ENCODE measurements at places on chromosomes 5 and 9.

GRCh38 chr5:38728029-38728428, 117.8 kb upstream of the OSMR start:
- H3K4me1 ChIP-seq, result no peaks in the 10 kb centered on the region
- no peaks in the 10 kb centered on the region for H3K36me3 ChIP-seq
- no peaks in the 10 kb centered on the region for H3K27me3 ChIP-seq
- H3K4me3 ChIP-seq, result no peak overlapping the region

GRCh38 chr9:73011956-73012355, 59.1 kb upstream of the ALDH1A1 start:
- DNase-seq, result no peak
- H3K4me1 ChIP-seq, result peaks cover 28% of the 10 kb centered on the region
- peak overlapping the region; percentile 75 for H3K27ac ChIP-seq
- H3K4me3 ChIP-seq, result no peak overlapping the region

DNA sequence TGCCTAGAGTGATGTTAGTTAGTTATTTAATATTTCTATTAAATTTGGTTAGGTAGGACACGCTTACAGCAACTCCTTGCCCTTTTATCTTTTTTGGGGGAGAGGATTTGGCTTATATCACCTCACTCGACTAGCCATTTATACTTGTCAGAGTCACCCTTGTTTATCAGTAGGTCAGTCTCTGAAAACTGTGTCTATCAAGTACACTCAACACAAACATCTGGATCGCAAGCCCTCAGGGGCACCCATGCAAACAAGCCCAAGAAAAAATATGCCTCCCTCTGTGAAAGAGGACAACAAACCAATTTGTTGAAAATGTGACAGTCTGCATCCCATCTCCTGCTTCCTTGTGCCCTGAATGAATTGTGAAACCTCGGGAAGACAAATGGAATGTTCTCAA, 139.9 kb downstream of the PLCXD3 start:
- no peak for DNase-seq
- H3K27me3 ChIP-seq, result no peaks in the 10 kb centered on the region
- H3K4me3 ChIP-seq, result no peak overlapping the region
- no peaks in the 10 kb centered on the region for H3K4me1 ChIP-seq
- H3K27ac ChIP-seq, result no peak overlapping the region

- no peak overlapping the region for H3K27ac ChIP-seq
- DNase-seq, result no peak
- no peaks in the 10 kb centered on the region for H3K27me3 ChIP-seq
Measured at GRCh38 chr9:100554935-100555401, 22.9 kb upstream of the CAVIN4 start.

DNA sequence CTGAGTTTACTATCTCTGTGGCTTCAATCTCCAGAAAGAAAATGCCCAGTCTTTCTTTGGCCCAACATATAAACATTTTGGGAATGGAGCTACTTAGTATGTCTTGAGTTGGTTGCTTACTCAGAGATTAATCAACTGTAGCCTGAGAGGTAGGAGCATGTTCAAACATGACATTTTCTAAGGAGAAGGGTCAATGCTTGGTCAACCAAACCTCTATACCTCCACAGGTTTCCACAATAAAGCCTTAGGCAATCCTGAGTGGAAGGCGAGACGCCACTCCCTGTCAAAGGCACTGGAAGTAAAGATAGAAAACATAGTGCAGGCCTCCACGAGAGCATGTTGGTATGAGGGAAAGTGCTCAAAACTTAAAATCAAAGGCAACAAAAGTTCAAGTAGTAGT, 411.4 kb downstream of the KCTD16 start:
- H3K27ac ChIP-seq, result no peak overlapping the region
- no peak overlapping the region for H3K4me3 ChIP-seq
- H3K4me1 ChIP-seq, result no peaks in the 10 kb centered on the region

Measured in thoracic aorta (tissue), 2 donors.